Ecto neural progenitor cell (in vitro differentiated cells): ENCODE measurements at places on chromosomes 13 and 19.

- no peak for DNase-seq
Observed at GRCh38 chr13:103431856-103432255, 365.6 kb upstream of the SLC10A2 start.

GRCh38 chr13:99398916-99399622, 91.9 kb upstream of the GPR183 start:
- no peak for DNase-seq

DNA sequence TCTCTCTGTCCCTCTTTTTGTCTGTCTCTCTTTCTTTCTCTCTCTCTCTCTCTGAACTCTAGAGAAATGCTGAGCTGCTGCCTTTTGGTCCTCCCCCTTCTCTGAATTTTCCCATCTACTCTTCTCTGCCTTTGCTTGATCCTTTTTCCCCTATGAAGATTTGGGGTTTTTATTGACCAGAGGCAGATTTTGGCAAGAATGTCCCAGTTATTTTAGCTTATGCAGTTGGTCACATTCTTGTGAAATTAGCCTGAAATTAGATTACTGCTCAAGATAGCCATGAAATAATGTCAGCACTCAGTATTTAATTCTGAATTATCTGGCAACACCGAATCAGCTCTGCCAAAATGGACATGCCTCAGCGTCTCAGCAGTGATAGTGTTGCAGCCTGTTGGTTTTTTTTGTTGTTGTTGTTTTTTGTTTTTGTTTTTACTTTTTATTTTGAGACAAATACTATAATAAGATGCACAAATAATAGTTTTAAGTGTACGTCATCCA, 17.2 kb upstream of the SPART start:
- DNase-seq: no peak

DNA sequence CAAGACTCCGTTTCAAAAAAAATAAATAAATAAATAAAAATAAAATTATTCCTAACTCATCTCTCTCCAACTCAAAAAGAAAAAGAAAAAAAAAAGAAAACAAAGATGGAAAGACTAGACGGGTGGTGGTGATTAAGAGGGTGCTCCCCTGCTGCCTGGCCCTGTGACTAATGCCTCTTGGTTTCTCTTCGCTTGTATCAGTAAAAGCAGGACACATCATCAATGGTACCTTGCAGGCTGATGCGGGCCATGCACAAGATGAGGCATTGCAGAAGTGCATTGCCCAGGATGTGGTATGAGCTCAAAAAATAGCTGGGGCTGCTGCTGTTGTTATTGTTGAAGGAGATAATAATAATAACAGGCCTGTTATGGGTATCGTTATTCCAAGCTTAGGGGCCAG, 14.6 kb downstream of the ACER1 start:
- no peak for DNase-seq

DNA sequence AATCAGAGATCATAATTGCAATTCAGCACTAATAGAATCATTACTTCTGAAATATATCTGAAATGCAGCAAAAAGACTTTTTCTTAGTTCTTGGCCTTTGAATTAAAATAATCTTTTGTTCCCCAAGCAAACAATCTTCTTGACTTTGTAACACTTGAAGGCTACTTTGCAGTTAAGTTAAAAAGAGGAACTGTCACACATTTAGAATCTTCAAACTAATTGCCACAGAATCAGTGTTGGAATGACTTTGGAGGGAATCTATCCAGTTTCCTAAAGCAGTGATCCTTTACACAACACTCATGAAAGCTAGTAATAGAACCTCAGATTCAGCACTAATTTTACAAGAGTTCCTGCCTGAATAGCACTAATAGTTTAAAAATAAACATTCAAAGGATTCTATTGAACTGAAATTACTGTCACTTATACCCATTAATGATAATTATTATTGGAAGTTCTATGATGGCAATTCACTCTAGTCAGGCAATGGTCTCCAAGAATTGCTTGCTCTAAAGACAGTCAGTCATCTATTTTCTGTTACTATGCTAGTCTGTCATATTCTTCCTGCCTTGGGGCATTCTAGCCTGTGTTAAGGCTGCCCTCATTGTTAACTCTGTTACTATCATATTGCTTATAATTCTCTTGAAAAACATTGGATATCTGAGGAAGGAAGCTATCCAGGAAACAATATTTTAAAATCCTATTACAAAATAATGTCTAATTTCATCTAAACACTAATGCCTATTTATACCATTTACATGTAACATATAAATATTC, 362.4 kb downstream of the DIAPH3 start:
- DNase-seq: no peak

DNA sequence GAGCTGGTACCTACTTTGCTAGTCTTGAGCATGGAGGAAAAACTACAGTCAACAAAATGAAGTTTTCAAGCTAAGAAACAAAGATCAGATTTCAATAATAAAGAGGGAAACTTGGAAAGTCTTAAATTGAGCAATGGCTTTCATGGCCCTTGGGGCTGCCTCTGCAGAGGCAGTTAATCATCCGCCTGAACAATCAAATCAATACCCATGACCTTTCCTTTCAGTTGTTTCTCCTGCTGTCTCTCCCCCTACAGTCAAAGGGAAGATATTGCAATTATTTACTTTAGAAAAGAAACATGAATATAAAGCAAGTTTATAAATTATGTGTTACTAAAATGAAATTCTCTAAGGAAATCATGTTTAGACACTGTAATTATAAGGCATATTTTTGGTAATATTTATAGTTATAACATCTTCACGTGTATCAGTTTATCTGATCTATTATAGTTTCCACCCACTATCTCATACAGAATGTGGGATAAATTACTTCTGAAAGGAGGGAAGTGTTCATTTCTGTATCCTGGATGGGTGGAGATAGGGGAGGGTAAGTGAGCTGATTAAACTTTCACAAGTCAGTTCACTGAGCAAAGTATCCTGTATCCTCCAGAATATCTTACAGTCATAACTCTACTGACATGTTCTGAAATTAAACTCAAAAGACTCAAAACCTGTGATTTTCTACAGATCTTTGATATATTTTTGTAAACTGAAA, 72.4 kb upstream of the TSC22D1 start:
- no peak for DNase-seq

- DNase-seq: no peak
Observed at GRCh38 chr13:75302071-75302698, 179.8 kb downstream of the TBC1D4 start.

- no peak for DNase-seq
Observed at GRCh38 chr19:10812196-10812595, 23.8 kb downstream of the TMED1 start.

- no peak for DNase-seq
Observed at GRCh38 chr13:64551755-64552154, 2678.4 kb downstream of the PCDH9 start.

GRCh38 chr19:56712611-56713276, 41.2 kb upstream of the ZNF835 start:
- no peak for DNase-seq

- no peak for DNase-seq
Observed at GRCh38 chr13:73794755-73795154, 339.4 kb downstream of the KLF12 start.

- no peak for DNase-seq
Observed at GRCh38 chr13:44271915-44272341, 101.7 kb upstream of the SERP2 start.

GRCh38 chr19:10918359-10918758, 10.1 kb downstream of the YIPF2 start:
- no peak for DNase-seq

GRCh38 chr19:39916236-39916635, 18.2 kb downstream of the FCGBP start:
- peak; percentile 34 for DNase-seq

DNA sequence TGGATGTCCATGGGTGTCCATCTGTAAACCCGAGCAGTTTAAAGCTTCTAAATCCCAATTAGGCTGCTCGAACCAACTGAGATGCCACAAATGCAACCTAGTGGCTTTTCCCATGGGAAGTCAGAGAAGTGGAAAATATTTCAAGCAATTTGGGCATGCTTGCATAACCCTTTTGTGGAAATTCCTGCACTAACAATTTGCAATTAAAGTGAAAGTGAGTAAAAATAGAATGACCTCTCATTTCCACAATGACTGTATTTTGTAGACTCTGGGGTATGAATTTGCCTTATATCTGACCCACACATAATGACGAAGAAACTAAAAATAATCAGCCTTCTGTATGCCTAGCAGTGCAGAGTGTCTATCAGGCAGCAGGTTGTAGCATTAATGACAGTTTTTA, 91.8 kb upstream of the TSC22D1 start:
- DNase-seq: no peak

GRCh38 chr19:50022823-50023222, 2.3 kb downstream of the VRK3 start:
- DNase-seq: no peak

DNA sequence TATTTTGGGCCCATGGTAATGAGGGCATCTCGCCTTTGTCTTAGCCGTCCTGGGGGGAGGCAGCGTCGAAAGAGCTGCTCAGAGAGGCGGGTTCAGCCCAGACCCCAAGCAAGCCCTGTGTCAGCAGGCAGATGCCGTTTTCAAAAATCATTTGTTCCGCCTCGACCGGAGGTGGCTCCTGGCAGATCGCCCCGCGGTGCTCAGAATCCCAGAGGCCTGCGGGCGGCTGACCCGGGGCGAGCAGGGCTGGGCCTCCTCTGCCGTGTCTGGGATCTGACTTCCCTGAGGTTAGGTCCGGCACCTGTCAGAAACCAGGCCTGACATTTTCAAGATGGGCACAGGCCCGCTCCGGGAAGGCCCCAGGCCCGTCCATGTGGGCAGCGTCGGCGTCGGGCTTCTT, 36.1 kb downstream of the CRTC1 start:
- no peak for DNase-seq

- no peak for DNase-seq
Observed at GRCh38 chr19:9953802-9954542, 17.7 kb upstream of the OLFM2 start.

DNA sequence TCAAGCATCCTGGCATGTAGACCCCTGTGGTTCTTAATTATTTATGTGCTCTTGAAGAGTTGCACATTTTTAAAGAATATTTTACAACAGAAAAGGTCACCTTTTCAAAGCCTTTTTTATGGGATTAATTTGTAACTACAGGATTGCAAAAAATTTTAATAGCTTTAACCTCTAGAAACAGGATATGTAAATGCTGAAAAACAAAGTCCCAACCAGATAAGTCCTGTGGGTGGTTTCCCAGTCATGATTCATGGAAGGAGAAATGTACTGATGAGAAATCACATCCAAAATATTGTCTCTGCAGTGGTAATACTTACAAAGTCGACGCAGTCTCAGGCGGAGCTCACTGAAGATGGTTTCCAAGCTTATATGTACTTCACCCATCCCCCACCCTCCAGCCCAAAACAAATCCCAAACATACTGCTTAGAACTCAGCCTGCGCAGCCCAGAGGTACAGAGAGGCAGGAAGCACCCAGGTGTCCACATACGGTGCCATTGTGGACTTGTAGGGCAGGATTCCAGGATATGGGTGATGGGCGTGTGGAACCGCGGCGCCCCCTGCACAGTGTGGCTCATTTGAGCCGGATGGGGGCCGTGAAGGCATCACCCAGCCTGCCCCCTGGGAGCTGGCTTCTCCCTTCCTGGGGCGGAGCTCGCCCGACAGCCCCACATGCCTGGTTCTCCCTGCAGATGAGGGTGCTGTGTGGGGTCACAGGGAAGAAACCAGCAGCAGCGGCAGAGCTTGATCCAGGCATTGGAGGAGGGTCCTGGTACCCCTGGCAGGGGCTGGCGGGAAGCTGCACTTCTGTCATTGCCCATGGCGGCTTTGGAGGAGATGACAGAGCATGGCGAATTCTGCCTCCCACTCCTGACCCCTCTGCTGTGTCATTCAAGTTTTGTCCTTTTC, 101.2 kb downstream of the ATP11A start:
- peak; percentile 36 for DNase-seq

DNA sequence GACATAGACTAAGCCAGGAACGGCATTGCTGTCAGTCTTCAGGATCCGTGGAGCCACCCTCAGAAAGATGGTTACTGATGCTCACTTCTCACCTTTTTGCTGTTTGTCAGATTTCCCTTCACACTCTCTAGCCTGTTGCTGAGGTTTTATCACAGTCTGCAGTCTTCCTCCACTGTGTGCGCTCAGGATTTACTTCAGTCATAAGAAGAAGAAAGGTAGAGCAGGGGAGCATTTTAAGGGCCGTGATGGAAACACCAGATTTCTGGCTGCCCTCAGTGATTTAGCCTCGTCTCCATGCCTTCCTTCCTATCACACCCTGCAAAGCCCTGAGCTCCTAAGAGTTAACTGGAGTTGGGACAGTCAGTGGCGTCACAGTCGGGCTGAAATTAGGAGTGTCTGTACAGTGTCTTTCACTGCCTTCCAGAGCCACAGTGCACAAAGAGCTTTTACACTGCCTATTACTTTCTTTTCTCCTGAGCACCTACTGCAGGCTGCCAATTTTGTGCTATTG, 60.0 kb upstream of the GPR183 start:
- DNase-seq: no peak

DNA sequence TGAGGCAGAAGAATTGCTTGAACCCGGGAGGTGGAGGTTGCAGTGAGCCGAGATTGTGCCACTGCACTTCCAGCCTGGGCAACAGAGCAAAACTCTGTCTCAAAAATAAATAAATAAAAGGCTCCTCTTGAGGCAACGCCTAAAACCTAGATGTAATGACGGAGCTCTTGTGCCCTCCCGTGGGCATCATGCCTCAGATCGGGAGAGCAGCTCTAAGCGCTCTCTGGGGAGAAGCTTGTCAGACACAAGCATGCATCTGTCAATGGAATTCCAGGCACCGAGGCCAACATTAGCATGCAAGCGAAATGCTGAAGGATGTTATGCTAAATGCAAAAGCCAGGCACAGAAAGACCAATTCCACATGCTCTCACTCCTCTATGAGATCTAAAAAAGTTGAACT, 45.6 kb upstream of the MRI1 start:
- no peak for DNase-seq

- no peak for DNase-seq
Observed at GRCh38 chr13:112825875-112826274, 136.0 kb downstream of the ATP11A start.

GRCh38 chr13:92097337-92097903, 699.0 kb downstream of the GPC5 start:
- no peak for DNase-seq

GRCh38 chr19:16955161-16955560, 66.4 kb downstream of the F2RL3 start:
- no peak for DNase-seq

DNA sequence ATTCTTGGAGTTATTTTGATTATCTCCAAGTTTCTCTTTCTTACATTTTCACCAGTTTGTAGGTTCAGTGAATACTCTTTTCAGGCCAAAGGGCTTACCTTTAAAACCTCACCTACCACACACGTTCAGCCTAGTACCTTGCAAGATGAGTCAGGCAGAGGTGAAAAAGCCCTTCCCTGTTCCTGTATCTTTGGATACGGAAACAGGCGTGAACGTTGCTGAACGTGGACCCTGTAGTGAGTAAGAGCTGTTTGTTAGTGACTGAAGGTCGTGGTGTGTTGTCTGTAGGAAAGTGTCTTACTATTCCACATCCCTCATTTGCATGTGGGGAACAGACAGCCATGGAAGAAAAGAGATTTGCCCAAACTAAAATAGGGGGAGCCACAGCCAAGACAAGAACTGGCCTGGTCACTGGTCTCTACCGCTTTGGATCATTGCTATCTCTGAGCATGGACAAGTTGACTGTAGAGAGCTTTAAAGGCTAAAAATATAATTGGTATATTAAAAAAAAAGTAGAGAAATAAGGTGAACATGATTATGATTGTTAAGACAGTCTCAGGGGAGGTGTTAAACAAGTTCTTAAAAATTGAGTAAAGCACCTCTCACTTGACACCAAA, 3.5 kb downstream of the CEBPG start:
- no peak for DNase-seq
